ENCODE measurements at places on chromosomes 1 and 21.
A peak's percentile ranks its signal among the peaks of the same experiment; 100 is the strongest.

GRCh38 chr1:23999156-23999671 lies 19.1 kb upstream of the SRSF10 start:
- DNase-seq = no peak

GRCh38 chr1:39046613-39047210 lies 20.6 kb downstream of the NDUFS5 start:
- DNase-seq = no peak

DNA sequence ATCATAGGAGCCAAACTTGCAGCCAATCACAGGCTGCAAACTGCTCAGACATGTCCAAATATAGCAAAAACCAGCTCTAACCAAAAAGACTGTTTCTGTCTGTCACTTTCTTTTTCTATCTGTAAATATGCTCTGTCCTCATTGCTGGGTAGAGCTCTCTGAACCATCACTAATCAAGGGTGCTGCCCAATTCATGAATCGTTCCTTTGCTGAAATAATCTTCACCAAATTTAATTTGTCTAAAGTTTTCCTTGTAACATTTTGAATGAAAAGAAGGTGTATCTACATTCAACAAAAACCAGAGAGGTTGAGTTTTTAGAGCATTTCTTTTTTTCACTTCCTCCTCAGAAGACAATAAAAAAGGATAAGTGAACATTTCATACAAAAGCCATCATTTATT lies 1221.7 kb upstream of the ADGRL2 start:
- DNase-seq = no peak

DNA sequence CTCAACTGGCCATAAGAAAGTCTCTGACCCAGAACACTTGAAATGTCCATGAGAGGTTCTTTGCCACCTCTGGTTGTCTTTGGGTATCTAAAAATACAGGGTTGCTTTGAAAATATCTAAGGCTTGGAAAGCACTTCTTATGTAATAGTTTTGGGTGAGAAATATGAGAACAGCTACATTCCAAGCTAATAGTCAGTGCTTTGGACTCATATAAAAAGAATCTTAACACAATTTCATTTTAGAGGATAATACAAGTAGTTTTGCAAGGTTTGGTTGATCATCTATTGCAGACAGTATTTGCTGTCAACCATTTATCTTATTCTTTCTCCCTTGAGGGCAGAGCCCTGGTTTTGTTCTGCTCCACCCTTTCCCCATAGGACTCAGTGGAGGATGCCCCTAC lies 207.5 kb downstream of the KCNK2 start:
- DNase-seq = no peak

DNA sequence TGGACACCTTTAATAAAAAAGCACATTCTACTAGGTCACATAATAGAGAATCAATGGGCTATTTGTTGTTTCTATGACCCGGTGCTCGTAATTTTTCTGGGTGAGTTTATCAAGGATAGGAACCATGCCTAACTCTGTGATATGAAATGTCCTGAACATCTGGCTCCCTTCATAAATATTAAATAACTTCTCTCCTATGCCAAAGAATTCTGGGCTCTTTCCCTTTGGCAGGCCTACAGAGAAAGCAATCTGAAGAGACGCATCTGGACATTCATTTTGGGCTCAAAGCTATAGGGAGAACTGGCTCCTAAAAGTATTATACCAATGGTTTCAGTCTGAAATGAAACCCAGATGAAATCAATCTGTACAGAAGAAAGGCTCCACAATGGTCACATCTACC lies 38.8 kb upstream of the ANGPTL7 start:
- no peak for DNase-seq

GRCh38 chr1:211697356-211697755 lies 21.9 kb upstream of the NEK2 start:
- no peak for DNase-seq

DNA sequence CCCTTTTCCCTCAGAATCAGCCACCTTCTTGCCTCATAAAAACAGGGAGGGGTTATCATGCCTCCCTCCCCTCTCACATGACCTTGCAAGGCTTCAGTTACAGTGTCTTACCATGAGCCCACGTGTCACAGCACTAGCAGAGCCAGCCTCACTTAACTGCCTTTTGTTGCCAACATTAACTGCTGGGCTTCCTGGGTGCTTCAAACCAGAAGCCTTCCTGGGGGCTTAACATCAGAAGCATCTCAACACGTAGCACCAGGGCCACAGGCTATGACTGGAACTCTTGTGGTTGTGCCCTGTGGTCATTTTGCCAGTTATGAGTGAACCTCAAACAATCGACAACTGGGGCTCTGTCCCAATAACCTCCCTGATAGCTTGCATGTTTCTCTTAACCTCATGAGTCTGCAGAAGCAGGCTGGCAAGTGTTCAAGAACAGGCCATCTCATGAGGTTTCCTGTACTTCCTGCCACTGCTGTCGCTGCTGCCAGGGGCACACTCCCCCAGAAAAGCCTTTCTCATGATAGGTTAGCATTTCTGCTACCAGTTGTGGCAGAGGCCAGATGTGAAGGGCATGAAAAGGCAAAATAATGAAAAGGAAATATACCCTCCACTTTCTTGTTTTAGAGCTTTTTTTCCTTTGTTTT lies 132.2 kb downstream of the GLUL start:
- peak; percentile 90 for DNase-seq

DNA sequence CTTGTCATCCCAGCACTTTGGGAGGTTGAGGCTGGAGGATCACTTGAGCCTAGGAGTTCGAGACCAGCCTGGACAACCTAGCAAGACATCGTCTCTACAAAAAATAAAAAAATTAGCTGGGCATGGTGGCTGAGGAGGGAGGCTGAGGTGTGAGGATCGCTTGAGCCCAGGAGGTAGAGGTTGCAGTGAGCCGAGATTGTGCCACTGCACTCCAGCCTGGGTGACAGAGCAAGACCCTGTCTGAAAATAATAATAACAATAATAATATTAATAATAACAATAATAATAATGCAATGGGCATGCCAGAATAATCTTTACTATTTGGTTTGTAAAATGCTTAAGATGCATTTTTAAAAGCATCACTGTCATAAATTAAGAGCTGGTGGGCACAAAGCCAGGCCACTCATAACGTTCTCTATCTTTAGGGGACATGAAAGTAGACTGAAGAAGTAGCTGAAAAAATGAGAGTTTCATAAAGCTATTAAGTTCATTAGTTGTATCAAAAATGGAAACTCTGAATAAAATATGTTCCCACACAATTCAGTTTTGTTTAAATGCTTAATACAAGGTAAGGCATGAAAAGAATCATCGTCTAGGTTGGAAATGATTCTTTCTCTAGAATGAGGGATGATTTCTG lies 51.6 kb upstream of the ITPKB start:
- no peak for DNase-seq

DNA sequence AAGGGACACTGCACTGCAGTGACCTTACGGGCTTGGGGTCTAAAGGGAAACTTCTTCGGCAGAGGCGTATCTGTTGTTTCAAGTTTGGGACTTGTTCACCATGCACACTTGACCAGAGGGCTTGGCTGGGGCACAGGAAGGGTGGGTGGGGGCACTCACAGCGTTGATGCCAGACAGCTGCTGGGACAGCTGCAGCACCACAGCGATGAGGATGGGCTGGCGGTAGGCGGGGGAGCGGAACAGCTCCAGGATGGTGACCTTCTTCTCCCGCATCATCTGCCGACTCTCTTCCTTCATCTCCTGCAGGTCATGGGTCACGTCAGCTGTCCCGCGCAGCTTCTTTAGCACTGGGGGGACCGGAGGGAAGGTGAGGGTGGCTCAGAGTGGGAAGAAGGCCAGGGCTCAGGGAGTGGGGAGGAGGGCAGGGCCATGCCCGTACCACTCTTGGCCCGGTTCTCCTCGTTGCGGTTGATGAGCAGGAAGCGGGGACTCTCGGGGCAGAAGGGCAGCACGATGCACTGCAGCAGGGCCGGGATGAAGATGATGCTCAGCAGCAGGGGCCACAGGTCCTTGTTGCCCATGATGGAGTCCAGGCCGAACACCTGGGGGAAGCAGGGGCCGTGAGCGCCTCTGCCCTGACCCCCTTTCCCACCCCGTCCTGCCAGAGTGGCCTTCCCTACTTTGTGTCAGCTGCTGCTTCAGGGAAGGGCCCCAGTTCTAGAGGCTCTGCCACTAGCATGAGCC lies 29.1 kb downstream of the SLC2A1 start:
- DNase-seq = no peak

DNA sequence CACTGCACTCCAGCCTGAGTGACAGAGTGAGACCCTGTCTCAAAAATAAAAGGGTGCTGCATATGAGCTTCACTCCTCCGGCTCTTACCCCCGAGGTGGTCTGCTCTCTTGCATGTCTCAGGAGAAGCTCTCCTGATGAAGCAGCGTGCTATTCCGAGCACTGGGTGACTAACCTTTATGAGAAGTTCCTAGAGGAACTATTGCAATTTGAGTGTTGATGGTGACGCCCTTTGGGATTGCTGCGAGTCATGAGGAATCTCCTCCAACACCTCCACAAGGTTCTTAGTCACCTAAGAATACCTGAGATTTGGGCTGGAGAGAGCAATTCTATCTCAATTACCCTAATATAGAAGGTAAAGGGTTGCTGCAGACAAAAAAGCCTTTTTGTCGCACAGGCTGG lies 40.8 kb upstream of the TINAGL1 start:
- no peak for DNase-seq

GRCh38 chr21:45249626-45250025 lies 38.1 kb downstream of the POFUT2 start:
- no peak for DNase-seq

DNA sequence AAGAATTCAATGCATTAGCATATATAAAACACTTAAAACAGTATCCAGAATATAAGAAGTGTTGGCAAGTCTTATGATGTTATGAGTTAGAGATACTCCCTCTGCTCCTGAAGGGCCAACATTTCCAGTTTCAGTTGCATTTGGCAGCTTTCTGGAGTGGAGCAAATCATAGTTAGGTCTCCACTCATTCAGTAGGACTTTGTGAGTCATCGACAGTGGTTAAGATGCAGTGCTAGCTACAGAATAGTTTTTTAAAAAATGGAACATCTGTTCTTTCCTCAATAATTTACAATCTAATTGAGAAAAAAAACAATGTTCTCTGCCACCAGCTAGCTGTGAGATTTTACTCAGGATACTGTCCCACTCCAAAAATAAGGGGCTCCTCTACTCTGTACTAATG lies 389.1 kb downstream of the HLX start:
- DNase-seq = no peak

DNA sequence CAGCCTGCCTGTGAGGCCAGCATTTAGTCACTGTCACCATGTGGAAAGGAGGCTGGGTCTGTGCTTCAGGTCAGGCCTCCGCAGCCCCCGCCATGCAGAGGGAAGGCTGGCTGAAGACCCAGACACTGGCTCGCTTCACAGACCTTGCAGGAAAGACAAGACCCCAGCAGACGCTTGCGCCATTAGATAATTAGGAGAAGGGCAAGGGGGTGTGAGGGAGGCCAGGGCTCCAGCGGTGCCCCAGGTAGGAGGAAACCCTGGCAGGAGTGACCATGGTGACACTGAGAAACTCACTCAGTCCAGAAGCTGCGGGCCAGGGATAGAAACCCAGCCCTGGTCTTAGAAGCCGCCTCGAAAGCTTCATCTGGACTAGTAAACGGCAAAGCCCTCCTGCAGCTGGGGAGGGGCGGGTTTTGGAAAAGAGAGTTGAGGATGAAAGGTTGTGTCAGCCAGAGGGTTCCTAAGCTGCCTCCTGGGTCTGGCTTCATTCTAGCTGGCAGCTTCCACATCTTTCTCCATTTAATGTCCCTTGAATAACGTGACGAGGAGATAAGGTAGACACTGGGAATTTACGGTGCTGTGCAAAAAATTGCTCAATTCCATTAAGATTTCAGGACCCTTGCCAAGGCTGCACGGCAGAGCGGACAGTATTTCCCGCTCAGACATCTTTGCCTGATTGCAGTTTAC lies 294.1 kb upstream of the VAMP3 start:
- DNase-seq = no peak

DNA sequence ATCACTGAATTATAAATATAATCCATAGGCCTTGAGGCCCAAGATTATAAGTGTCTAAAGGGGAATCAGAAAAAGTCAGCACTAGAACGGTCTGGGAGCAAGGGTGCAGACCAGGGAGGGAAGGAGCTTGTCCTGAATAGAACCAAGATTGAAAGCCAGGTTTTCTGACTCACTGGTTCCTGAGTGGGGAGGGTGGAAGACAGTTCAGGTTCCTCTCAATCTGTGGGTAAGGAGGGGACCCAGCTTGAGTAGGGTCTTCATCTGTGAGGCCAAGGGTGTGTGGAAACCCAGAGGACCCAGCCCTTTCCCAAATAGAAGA lies 842 bp downstream of the LENEP start:
- DNase-seq = no peak

DNA sequence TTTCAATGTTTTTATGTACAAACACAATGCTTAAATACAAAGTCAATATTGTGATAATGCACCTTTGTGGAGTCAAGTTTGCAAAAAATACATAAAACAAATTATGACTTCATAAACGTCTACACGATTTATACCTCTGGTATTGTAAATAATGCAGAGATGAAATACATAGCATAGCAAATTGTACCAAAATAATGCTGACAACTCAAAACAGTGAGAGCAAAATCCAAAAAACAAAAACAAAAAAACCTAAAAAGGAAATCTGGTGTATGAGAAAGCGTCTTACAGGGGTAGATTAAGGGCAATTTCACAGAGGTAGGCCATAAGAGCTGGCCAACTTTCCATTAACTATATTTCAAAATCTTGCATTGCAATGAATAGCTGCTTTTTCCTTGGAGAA lies 161.5 kb upstream of the LRRC7 start:
- no peak for DNase-seq

- no peak for DNase-seq
Observed at GRCh38 chr1:194013561-194013960, 827.1 kb upstream of the B3GALT2 start.

- DNase-seq = no peak
Observed at GRCh38 chr1:17170571-17170970, 34.4 kb upstream of the PADI1 start.

Data from hematopoietic multipotent progenitor cell (in vitro differentiated cells).